ENCODE measurements at places on chromosomes 6 and 20.

DNA sequence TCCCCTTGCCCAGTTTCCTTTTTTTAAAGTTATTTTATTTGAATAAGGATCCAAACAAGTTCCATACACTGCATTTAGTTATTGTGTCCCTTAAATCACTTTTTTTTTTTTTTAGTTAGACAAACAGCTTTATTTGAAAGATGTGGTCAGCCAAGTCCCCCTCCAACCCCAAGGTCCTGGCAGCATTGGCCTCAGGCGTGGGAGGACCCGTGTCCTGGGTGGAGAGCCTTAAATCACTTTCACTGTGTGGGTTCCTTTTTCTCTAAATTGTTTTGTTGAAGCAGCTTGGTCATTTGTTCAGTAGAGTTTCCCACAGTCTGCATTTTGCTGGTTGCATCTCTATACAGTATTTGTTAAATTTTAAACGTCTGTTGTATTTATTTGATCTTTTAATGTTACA lies 5.2 kb upstream of the TBCC start:
- no peak for DNase-seq

GRCh38 chr20:1225263-1225782 lies 521 bp upstream of the RAD21L1 start:
- DNase-seq = no peak

- DNase-seq = no peak
These were observed 109.6 kb upstream of the HIVEP1 start for GRCh38 chr6:11902527-11902926.

GRCh38 chr6:31721351-31722020 lies at the start of gene LY6G6C:
Gene LY6G6C (minus strand): TSS chr6:31721746. CDS start chr6:31721679, 67 bp downstream.
- no peak for DNase-seq

GRCh38 chr6:132391391-132392269 lies 9.6 kb downstream of the MOXD1 start:
- no peak for DNase-seq

DNA sequence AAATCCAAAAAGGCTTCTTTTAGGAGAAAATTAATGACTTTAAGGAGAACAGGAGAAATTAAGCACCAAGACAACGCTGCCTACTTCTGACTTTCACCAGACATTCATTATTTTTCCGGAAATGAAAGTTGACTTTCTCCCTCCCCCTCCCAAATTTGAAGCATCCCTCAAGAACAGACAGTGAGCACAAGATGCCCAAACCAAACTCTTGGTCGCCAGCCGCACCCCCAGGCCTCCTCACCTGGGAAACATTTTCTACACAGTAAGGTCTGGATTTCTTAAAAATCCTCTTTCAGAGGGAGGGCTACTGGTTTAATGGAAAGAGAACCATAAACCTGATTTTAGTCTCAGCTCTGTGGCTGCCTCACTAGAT lies 2.7 kb downstream of the RIMS4 start:
- no peak for DNase-seq

DNA sequence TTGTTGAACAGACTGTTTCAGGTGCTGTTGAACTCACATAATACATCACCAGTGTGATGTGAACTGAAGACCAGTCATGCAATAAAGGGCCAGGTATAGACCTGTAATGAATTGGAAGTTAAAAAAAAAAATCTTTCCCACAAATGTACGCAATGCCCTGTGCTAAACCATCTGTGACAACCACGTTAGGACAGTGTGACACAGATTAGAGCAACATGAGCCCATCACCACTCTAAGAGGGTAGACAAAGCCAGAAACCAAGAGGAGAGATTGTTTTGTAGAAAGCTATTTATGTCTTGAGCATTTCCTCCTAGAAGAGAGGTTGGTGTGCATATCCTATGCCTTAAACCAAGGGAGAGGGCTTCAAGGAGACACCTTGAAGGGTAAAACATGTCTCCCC lies 77.0 kb upstream of the BEND6 start:
- no peak for DNase-seq

DNA sequence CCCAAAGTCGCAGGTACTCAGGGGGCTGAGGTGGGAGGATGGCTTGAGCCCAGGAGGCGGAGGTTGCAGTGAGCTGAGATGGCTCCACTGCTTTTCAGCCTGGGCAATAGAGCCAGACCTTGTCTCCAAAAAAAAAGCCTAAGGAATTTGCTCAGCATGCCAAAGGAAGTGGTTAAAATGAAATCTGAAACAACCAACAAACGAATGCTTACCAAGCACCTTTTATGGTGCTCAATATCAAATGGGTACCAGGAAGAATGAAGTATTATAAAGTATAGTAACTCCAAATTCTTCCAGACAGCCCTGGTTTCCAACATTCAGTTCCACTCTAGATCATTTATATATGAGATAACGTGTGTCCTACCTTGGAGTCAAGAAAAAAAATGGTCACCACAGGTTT lies 14.0 kb downstream of the GMDS start:
- DNase-seq = no peak

DNA sequence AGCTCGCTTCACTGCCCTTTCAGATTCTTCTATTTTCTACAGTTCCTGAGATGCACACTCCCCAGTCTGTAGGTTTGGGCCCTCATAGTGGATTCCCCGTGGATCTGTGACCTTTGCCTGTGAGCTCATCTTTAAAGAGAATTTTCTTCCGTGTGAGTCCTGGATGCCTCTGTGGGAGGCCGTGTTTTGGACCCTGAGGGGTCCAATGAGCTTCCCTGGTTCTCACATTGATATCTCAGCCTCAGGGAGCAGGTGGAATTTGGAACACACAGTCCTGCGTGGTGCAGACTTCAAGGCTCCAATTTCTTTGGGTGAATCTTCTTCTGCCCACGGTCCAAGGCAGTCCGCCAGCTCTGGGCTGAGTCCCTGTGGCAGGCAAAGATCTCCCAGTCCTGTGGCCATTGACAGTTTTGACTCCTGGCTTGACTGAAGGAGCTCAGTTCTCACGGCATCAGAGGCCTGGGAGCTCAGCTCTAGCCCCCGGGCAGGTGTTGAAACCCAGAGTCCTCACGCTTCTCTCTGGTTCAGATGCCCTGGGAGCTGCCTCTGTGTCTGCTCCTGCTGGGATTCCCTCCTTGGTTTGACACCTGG lies 61.0 kb downstream of the PSMG4 start:
- DNase-seq = no peak

- no peak for DNase-seq
These were observed 5.6 kb downstream of the RPL10A start for GRCh38 chr6:35473850-35474130.

GRCh38 chr6:48027704-48028435 lies 83.1 kb downstream of the PTCHD4 start:
- DNase-seq = no peak

DNA sequence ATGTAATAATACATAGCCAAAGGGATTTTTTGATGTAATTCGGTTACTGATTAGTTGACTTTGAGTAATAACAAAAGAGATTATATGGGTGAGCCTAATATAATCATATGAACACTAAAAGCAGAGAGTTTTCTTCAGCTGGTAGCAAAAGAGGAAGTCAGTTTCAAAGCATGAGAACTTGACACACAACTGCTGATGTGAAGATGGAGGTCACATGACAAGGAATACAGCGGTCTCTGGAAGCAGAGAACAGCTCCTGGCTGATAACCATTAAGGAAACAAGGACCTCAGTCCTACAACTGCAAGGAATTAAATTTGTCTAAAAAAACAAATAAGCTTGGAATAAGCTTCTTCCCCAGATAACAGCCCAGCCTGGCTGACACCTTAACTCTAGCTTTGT lies 154.5 kb upstream of the PRND start:
- DNase-seq = no peak

DNA sequence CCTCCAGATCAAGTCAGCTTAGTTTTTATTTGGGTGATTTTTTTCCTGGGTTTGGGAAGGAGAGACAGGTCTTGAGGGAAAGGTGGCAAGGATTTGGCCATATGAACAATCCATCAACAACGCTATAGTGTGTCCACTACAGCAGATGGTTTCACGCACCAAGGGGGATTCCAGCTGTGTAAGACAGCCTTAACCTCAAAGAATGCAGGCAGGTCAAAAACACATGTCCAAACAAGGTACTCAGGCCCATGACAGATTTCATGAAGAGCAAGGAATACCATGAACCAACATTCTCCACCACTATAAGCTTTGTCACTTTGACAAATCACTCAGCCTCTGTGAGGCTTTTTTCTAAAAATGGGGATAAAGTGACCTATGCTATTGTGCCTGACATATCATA lies 2.0 kb downstream of the AIF1 start:
- DNase-seq = no peak

- DNase-seq = no peak
These were observed 164.4 kb downstream of the TMEM242 start for GRCh38 chr6:157158897-157159296.

DNA sequence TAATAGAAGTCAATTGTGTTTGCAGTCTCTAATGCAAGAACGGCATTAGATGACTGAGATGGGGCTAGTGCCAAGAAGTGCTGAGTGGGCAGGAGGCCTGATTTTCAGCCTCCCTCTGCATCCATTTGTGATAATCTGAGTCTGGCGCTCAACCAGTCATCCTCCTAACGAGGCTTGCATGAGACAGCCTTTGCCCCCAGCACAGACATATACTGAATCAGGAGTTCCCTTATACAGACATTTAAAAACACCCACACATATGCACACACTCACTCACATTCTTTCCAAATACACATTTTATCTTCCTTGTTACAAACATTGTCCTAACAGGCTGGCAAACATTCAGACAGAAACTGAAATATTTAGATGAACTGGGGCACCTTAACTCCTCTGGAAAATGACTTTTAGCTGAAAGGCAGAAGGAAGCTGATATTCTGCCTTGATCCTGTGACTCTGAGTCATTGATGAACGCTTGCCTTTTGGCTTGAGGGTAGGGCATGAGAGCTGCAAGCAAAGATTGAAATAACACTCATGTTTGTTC lies 562.3 kb downstream of the DHX35 start:
- DNase-seq = no peak

GRCh38 chr6:42043787-42044475 lies 6.4 kb upstream of the TAF8 start:
- peak; percentile 82 for DNase-seq

DNA sequence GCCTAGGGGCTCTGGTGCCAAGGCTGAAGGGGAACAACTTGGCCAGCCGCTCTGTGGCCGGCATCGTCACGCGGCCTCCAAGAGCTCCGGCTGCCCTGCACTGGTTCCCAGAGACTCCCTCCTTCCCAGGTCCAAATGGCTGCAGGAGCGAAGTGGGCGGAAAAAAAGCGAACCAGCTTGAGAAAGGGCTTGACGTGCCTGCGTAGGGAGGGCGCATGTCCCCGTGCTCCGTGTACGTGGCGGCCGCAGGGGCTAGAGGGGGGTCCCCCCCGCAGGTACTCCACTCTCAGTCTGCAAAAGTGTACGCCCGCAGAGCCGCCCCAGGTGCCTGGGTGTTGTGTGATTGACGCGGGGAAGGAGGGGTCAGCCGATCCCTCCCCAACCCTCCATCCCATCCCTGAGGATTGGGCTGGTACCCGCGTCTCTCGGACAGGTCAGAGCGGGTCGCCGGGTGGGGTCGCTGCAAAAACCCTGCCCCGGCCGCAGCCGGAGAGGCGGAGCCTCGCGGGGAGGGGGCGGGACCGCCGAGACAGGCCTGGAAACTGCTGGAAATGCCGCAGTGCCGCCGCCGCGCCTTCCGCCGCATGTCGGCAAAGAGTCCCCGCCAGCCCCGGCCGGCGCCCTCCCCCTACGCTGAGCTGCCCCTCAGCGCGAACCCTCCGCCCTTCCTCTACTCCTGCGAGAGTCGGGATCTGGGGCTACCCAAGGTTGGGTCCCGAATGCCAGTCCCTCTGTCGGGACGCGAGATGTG lies 814 bp upstream of the HSP90AB1 start:
- DNase-seq = peak; percentile 82

DNA sequence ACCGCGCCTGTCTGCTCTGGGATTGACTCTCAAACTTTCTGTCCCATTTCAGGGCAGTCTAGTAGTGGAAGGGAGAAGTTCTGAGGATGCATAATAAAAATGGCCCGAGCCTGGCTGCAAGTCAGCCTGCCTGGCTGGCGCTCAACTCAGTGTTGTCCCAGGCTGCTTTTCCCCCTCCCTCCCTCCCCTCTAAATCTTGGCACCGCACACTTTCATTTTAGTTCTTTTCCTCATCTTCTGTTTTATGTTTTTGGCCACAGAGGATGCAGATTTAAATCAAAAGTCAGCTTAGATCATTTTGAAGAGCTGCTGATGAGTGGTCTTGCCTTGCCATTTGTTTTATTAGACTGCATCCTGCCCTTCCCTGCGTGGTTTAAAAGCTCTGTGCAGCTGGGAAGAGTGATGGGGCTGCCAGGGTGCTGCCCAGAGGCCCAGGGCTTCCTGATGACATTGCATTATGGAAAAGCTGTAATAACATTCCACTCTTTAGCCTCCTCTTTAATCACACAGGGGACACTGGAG lies 6.5 kb upstream of the UQCC2 start:
- no peak for DNase-seq

DNA sequence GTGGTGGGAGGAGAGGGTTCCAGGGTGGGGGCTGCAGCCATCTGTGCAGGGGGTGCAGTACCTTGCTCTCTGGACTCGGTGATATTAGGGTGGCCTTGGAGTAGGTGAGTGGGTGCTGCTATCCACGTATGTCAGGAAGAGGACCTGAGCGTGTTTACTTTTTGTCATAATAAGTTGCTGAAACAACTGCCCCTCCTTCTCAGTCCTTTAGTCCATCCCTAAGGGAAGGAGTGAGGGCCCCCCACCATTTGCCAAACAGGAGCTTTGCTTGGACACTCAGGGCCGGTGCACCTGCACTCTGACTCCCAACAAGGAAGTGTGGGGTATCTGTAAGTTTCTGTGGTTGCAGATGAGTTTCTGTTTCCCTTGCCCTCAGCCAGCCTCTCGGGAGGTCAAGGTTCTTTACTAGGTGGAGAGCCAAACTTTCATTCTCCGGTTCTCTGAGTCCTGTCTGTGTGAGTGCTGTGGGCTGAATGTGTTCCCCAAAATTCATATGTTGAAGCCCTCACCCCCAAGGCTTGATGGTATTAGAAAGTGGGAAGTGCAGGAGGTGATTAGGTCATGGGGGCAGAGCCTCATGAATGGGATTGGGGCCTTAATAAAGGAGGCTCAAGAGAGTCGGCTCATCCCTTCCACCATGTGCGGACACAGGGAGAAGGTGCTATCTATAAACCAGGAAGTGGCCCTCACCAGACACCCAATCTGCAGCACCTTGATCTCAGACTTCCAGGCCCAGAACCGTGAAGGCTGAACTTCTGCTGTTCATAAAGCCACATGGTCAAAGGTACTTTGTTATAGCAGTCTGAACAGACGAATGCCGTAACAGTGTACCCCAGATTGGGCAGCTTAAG lies 19.6 kb upstream of the CCR6 start:
- DNase-seq = no peak

DNA sequence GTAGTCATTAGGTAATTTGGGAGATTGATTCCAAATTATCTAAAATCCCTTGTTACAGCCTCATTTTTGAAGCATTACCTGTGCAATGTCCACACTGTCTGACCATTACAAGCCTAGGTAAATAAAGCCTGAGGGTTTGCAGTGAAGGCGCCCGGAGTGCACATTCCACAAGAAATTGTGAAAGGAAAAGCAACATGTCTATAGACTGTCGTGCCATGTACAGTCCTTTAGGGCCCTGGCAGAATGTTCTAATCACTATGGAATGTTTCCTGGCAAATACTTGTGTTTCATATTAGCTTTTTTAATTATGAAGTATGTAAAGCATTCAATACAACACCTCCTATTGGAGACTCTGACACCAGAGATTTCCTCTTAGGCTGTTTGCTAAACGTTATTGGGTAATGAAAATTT lies 28.9 kb downstream of the PREP start:
- no peak for DNase-seq

GRCh38 chr6:55980627-55981211 lies 105.3 kb upstream of the BMP5 start:
- DNase-seq = no peak

All from frontal cortex (tissue), 4 donors.